ENCODE measurements at places on chromosomes 3 and 15. TPM values are rescaled to one million over a fixed set of nuclear protein-coding genes. Genes with fewer than 3 reads are reported as not detected.

Gene SPTBN5
- total RNA-seq, result 10.5 TPM

Gene DPPA2
- total RNA-seq, result not detected

Gene ANKUB1
- total RNA-seq, result not detected

Gene POMGNT2
- total RNA-seq, result 6.6 TPM

Gene CRYGS
- total RNA-seq, result 2.2 TPM

Gene MB21D2
- total RNA-seq, result 13.8 TPM

Gene SLC24A5
- total RNA-seq, result not detected

Gene PIF1
- total RNA-seq, result 6.3 TPM

Gene SAMMSON
- total RNA-seq, result not detected

Gene AADAC
- 0.56 TPM for total RNA-seq

Gene TGFBR2
- total RNA-seq, result 247 TPM
